Chondrocyte (in vitro differentiated cells): ENCODE measurements at places on chromosomes 13 and 19.

DNA sequence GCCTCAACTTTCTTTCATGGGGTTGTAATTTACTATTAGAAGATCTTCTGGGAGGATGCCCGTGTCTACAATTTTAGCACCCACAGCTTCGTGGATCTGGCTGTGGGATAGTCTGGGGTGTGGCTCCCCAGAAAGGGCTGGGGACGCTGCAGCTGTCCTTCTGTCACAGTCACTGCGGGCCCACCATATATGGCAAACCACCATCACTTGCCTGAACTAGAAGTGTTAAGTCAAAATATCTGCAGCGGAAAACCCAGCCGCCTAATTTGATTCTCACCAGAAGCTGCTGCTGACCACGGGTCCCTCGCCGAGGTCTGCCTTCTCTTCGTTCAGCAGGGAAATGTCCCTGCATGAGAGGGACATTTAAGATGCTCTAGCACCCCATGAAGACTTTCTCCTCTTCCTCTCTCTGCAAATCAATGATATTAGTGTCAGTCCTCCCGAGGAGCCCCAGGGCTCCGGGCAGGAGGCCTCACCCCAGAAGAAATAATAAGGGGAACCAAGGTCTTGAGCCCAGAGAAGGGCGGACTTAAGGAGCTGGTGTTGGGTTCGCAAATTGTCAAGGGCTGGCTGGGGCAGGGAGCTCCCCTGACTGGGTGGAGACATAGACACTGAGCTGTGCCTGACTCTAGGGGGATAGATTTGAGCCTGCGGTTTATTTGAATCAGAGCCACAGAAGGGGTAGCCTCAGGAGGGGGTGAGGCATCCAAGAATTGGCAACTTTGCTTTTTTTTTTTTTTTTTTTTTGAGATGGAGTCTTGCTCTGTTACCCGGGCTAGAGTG lies 3.0 kb upstream of the MATK start:
- DNase-seq, result no peak
- H3K4me1 ChIP-seq, result no peaks in the 10 kb centered on the region
- peaks cover 8% of the 10 kb centered on the region for H3K36me3 ChIP-seq
- H3K27ac ChIP-seq, result no peak overlapping the region
- no peak overlapping the region for H3K4me3 ChIP-seq

DNA sequence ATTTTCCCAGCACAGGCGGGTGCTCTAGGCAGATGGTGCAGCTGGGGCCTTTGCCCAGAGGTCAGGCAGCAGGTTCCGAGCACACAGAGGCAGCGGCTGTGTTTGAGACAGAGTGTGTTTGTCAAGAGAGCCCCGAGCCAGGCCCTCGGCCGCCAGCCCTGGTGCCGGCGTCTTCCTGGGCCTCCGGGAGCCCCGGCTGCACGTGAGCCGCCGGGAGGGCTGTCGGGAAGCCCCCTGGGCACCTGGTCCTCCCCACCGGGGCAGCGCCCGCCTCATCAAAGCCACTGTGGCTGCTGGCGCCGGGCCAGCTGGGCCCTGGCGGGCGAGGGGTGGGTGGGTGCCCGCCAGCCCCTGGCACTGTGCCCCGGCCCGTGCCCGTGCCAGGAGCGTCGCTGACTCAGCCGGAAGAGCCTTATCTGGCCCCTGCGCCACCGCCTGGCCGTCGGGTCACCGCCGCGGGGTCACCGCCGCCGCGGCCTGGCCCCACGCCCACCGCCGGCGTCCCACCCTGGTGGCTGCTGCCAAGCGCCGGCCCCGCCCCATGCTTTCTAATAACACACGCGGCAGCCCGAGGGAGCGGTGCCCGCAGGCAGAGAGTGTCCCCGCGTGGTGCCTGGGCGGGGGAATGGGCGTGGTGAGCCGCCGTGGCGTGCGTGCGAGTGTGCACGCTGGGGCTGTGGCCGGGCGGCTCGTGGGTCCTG lies 14.9 kb downstream of the ARID3A start:
- H3K27me3 ChIP-seq, result no peaks in the 10 kb centered on the region
- H3K27ac ChIP-seq, result peak overlapping the region; percentile 24
- peaks cover 2% of the 10 kb centered on the region for H3K36me3 ChIP-seq
- DNase-seq, result no peak
- H3K4me3 ChIP-seq, result no peak overlapping the region

GRCh38 chr13:28609381-28609780 lies 49.5 kb upstream of the POMP start:
- H3K4me3 ChIP-seq, result no peak overlapping the region
- H3K4me1 ChIP-seq, result peaks cover 11% of the 10 kb centered on the region
- DNase-seq, result no peak
- H3K36me3 ChIP-seq, result no peaks in the 10 kb centered on the region

DNA sequence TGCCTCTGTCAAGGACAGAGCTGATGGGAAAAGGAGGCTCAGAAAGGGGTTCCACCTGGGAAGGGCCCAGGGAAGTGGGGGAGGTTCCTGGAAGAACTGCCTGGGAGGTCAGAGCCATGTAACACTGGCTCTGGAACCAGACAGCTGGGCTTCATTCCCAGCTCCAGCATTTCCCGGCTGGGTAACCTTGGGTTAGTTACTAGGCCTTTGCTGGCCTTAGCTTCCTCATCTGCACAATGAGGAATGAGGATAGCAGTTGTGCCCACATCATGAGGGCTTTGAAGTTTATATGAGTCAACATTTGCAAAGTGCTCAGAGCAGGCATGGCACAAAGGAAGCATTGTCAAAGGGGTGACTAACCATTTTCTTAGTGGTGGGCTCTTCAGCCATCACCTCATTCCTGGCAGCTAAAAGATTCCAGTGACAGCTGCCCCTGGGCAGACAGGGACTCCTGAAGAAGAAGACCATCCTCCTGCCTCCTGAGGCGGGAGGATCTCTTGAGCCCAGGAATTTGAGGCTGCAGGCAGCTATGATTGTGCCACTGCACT lies 1.7 kb upstream of the DNAJB1 start:
- DNase-seq, result no peak
- peaks cover 18% of the 10 kb centered on the region for H3K36me3 ChIP-seq
- no peaks in the 10 kb centered on the region for H3K27me3 ChIP-seq
- peak overlapping the region; percentile 37 for H3K27ac ChIP-seq
- H3K4me3 ChIP-seq, result peak overlapping the region; percentile 8

DNA sequence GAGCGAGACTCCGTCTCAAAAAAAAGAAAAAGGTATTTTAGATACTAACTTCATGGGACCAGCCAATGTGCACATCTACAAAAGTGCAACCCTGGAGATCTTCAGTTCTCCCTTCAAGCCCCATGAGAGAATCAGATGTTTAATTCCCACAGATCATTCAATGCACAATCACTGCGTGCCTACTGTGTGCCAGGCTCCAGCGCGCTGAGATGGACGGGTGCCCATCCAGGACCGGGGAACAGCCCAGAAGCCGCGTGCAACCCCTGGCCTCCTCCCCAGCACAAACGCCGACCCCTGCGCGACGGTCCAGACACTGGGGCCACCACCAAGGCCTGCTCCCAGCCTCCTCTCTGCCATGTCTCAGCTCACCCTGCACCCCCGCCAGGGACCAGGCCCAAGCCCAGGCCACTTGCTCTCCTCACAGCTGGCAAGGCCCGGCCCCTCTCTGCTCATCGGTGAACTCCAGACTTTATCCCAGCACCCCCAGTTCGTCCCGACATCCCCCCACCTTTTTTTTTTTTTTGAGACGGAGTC lies 5.3 kb downstream of the BTBD2 start:
- H3K4me1 ChIP-seq, result peaks cover 26% of the 10 kb centered on the region
- DNase-seq, result peak; percentile 93
- no peaks in the 10 kb centered on the region for H3K27me3 ChIP-seq
- no peak overlapping the region for H3K4me3 ChIP-seq
- peaks cover 2% of the 10 kb centered on the region for H3K36me3 ChIP-seq
- no peak overlapping the region for H3K27ac ChIP-seq

DNA sequence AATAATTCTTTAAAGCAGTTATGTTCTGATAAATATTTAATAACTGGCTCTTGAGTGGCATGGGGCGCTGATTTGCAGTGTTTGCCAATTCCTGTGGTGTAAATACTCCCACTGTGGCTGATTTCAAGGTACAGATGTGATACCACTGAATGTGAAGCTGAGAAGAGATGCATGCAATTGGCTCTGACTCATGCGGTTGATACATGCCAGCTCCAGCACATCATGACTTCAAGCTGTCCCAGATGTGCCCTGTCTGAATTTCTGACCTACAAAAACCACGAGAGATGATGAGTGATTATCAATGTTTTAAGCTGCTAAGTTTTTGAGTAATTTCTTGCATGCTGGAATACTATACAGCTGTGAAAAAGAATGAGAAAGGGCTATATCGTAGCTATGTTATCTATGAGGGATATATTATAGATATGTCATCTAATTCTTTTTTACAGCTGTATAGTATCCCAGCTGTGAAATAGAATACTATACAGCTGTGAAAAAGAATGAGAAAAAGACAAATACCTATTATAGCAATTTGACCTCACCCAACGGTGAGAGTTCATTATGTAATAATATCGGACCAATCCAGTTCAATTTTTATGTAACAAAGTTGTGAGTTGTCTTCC lies 7.6 kb upstream of the ACSBG2 start:
- no peak for DNase-seq
- peaks cover 1% of the 10 kb centered on the region for H3K36me3 ChIP-seq
- H3K4me1 ChIP-seq, result no peaks in the 10 kb centered on the region
- no peak overlapping the region for H3K4me3 ChIP-seq
- H3K27me3 ChIP-seq, result no peaks in the 10 kb centered on the region
- H3K27ac ChIP-seq, result no peak overlapping the region

GRCh38 chr19:39768786-39769185 lies 9.9 kb upstream of the LEUTX start:
- H3K36me3 ChIP-seq, result no peaks in the 10 kb centered on the region
- peaks cover 10% of the 10 kb centered on the region for H3K27me3 ChIP-seq
- H3K27ac ChIP-seq, result no peak overlapping the region
- H3K4me1 ChIP-seq, result no peaks in the 10 kb centered on the region
- DNase-seq, result no peak
